ENCODE measurements at places on chromosomes 7 and 10. TPM values are rescaled to one million over a fixed set of nuclear protein-coding genes. Genes with fewer than 3 reads are reported as not detected.

DNA sequence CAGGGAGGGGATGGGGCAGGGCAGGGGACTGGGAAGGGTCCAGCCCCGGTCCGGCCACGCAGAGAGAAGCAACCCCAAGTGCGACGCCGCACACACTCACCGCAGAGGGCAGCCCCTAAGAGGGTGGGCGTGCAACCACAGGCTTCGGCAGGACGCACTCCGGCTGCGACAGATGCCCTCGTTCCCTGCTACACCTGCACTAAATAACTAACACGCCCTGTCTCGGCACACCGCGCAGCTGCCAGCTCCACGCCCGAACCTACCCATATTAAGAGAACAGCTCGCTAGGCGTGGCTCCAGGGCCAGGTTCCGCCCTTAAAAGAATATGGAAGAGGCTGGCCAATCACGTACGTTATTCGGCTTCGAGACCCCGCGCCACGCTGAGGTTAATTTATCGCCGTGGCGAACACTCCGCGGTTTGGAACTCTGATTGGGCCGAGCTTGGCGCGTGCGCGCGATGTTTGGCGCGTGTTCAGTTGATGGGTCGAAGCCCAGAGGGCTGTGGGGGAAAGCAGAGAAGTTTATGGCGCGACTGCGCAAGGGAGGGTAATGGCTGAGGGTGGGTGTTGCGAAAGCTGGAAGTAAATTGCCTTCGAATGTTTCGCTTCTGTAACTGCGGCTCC is 91.1 kb downstream of the OR13A1 start:
- peak; percentile 50 for DNase-seq

GRCh38 chr10:36141856-36142560 is 499.9 kb upstream of the FZD8 start:
- no peak for DNase-seq

DNA sequence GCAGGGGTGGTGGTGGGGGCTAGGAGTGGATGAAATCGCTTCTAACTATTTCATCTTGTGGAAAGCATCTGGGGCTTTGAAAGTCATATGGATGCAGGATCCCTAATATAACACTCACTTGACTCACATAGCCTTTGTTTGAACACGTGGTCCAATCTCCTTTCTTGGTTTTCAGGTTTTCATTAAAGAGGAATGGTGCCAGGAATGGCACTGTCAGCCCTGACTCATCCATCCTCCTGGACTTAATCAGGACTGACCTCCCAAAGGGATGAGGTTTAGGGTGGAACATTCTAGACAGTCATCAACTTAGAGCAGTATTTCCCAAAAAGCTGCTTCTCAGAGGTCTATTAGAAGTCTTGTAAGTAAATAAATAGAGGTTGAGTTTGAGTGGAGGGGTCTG is 162.0 kb upstream of the PLXNA4 start:
- DNase-seq: no peak

STK32C gene
- total RNA-seq: 6.9 TPM

HOXA6 gene
- total RNA-seq: not detected

DNA sequence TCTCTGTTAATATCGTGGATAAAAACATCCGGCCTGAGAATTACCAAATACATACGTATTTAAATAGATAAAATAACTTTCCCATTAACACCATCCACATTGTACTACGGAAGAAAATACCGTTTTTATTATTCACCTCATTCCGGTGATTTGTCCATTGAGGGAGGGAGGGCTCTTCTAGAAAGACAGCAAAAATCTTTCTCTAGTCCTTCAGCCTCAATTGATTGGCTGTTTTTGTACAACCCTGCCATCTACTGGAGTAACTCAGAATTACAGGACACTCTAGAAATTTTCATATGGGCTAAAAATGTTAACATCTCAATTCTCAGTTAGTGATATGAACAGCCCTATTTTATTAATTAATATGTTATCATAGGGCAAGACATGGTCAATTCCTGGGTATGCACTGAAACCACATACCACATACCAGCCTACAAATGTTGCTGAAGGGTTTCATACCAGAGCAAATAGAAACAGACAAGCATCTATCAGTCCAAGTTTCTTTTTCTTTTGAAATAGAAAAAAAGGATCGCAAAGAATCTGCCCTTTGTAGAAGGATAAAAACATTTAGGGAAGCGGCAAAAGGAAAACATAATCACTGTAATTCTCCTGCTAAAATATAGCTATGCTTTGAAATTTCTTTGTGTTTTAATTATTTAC is 55.8 kb upstream of the CDCA7L start:
- DNase-seq: no peak

DNA sequence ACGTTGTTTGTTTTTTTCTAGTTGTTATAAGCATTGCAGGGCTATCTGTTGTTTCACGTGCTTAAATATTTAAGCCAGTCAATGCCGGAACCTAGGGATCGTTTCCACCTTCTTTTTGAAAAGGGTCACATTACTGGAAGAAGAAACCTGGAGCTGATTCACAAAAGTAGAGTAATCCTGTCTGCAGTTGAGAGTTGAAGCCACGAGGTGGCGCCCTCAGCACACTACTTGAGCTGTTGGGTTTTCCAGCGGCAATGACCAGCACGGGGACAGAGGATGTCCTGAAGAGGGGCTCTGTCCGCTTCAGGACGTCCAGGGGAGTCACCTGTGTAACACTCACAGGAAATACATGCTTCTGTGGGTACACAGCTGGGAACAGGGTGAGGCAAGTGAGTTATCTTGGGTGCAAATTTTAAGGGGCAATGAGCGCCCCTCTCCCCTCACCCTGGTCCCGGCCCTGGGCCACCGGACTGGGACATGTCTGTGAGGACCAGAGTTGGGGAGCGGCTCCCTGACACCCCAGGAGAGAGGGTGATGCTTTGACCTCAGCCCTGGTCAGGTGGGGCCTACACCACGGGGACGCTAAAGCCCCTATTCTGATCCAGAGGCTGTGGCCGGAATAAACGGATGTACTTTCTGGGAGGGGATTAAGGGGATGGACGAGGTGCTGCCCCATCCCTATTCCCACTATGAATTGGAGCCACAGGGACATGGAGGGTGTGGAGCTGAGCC is 26.3 kb upstream of the WDFY4 start:
- peak; percentile 73 for DNase-seq

DNA sequence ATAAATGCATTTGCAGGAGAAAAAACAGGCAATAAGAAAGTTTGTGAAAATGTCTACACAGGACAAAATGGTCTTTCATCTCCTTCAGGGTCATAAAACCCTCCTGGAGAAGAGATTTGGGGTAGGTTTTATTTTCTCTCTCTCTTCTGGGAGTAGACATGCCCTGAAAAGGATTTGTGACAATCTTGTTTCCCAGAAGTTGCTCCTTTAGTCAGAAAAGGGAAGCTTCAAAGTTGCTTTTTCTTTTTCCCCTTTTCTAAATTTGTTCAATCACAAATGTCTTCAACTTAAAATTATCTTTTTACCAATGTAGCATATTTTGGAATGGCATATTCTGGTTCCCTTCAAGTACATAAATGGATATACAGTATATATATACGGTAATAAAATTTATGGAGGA is 9.4 kb upstream of the ANKRD22 start:
- no peak for DNase-seq

GRCh38 chr10:113808168-113808567 is 45.7 kb downstream of the DCLRE1A start:
- DNase-seq: no peak

DNA sequence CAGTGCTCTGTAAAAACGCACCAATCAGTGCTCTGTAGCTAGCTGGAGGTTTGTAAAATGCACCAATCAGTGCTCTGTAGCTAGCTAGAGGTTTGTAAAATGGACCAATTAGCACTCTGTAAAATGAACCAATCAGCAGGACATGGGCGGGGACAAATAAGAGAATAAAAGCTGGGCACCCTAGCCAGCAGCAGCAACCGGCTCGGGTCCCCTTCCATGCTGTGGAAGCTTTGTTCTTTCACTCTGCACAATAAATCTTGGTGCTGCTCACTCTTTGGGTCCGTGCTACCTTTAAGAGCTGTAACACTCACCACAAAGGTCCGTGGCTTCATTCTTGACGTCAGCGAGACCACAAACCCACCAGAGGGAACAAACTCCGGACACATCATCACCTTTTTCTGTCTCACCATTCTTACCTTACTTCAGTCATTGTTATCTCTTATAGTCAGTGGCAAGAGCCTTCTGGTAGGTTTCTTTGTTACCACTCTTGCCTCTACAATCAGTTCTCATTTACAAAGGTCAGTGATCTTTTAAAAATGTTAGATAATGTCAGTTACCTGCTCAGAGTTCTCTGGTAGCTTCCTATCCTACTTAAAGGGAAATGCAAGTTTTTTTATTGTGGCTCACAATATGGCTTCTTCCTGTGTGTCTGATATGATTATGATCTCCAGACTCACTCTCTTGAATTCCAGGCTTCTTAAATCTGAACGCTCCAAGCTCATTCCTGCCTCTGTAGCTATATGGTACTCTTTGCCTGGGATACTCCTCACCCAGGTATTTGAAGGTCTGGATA is 4.5 kb downstream of the STAM start:
- DNase-seq: no peak

- no peak for DNase-seq
These were observed 228.5 kb downstream of the CDK14 start for GRCh38 chr7:90824386-90825307.

- no peak for DNase-seq
These were observed 153.7 kb downstream of the DNAJB9 start for GRCh38 chr7:108723381-108723814.

- no peak for DNase-seq
These were observed 2.9 kb upstream of the VCL start for GRCh38 chr10:73995035-73995358.

Data from right cardiac atrium (tissue), 5 donors.